Stimulated activated CD4-positive, alpha-beta T cell treated with anti-CD3 and anti-CD28 coated beads, Interleukin-1b, Interleukin-23, amount 100 ng/mL, for 24 hours (primary cell): ENCODE measurements at places on chromosomes 7 and 10.

- DNase-seq = no peak
Observed at GRCh38 chr7:38178695-38179344, 775 bp downstream of the STARD3NL start.

GRCh38 chr10:95214369-95214768, 20.3 kb downstream of the ACSM6 start:
- no peak for DNase-seq

DNA sequence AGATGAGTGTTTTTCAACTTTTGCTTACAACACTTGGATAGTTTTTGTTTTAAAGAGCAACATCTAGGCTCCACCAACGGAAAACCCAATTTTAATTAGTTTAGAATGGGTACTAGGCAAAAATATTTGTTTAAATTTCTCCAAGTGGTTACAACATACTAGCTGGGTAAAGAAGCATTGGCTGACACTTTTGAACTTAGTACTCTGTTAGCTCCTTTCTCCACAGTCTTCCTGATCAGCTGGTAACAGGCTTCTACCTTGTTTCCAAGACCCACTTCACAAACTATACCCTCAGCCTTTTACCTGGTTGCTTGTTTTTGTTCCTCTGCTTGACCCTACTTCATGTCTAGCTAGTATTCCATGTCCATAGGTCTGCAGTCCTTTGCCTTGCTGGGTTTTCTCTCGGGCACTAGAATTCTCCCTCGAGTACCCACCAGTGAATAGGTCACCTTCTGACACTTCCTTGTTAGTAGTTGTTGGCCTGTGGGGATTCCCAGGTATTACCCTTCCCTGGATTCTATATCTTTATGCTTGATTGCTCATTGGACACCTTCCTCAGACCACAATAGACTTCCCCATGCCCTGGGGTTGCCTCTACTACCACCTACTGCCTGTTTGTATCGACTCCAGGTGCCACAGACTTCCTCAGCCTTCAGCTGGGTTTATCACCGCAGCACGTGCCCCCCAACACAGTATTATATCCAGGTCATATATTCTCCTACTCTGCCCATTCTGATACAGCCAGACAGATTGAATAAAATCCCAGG, 42.0 kb downstream of the PRPS1L1 start:
- no peak for DNase-seq

GRCh38 chr10:10870523-10871241, 147.0 kb upstream of the CELF2 start:
- DNase-seq = no peak

- DNase-seq = no peak
Observed at GRCh38 chr7:25665903-25666670, 437.8 kb upstream of the NPVF start.

DNA sequence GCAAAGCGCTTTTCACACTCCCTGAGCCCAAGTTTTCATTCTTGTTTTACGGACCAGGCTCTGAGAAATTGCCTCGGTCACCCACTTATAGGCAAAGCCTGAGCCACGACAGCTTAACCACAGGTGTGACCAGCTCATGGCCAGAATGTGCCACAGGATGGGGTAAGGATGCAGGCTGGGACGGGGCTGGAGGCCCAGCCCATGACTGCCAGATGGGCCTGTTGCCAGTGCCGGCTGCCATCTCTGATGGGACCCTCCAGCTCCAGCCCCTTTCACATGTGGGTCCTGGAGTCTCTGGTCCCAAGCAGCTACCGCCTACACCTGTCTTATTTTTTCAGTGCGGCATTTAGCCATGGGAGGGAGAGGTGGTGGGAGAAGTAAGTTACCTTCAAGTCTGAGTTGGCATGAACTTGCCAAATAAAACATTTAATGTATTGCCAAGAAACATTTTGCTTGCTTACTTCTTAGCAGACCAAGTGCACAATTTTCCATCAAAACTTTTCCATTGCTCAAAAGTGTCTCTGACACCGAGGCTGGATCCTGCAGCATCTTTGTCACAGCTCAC, 142.6 kb downstream of the GRK5 start:
- no peak for DNase-seq

GRCh38 chr7:158452331-158452730, 135.3 kb downstream of the PTPRN2 start:
- DNase-seq = no peak

GRCh38 chr7:32217341-32218153, 147.3 kb upstream of the PDE1C start:
- no peak for DNase-seq

DNA sequence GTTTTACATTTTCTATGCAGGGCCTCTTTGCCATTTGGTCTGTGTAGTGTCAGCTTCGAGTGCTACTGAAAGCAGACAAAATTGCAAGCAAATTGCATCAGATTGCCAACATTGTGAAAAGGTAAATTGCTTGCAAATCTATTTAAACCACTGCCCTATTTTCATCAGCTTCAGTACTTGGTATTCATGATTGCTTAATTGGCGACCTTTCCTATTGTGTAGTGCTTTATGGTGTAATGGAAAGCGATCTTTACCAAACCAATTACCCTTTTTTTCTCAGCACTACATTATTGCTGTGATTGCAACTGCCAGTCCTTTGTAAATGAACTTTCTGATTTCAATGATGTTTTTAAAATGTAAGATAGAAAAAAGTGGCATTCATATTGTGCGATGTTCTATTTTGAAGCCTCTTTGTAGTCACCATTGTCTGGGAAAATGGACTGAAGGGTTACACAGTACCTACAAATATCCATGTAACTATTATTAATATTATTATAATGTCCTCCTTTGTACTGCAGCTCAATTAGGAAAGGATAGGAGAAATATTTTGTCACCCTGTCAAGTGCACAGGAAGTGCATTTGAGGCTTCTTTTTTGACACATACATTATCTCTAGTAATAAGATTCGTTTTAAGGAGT, 177.7 kb upstream of the SP8 start:
- DNase-seq = no peak

- DNase-seq = no peak
Observed at GRCh38 chr10:61475449-61475873, 22.3 kb upstream of the TMEM26 start.
